T-helper 17 cell (primary cell): ENCODE measurements at places on chromosomes 4 and X.
A peak's percentile ranks its signal among the peaks of the same experiment; 100 is the strongest.

DNA sequence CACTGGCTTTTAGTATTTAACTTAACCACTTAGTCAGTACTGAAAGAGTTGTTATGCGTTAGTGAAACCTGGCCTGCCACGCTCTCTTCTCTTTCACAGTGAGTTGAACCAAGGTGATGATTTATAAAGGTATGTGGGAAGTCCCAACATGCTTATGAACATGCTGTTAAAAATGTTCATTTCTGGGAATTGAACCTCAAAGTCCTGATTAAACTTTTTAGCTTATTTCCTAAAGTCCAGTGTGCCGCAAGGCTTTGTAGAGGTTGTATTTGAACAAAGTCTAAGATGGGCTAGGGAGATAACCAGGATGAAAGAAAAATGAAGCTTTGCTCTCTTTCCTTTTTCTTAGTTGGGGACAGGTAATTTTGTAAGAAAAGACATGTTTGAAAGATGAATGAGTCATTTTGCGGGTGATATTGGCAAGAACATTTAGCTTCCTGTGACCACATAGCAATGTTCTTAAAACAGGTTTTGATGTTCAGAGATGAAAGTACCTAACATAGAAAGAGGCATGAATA is 270.3 kb downstream of the DTHD1 start:
- no peaks in the 10 kb centered on the region for H3K4me1 ChIP-seq
- no peak overlapping the region for H3K4me3 ChIP-seq
- no peak overlapping the region for H3K27ac ChIP-seq
- peaks cover 2% of the 10 kb centered on the region for H3K27me3 ChIP-seq
- H3K36me3 ChIP-seq = no peaks in the 10 kb centered on the region
- DNase-seq = no peak

- no peaks in the 10 kb centered on the region for H3K27me3 ChIP-seq
- H3K4me1 ChIP-seq = peaks cover 6% of the 10 kb centered on the region
- DNase-seq = no peak
- H3K4me3 ChIP-seq = no peak overlapping the region
- H3K27ac ChIP-seq = no peak overlapping the region
- H3K36me3 ChIP-seq = no peaks in the 10 kb centered on the region
These were observed 181.0 kb downstream of the MAML3 start for GRCh38 chr4:139973015-139973414.

DNA sequence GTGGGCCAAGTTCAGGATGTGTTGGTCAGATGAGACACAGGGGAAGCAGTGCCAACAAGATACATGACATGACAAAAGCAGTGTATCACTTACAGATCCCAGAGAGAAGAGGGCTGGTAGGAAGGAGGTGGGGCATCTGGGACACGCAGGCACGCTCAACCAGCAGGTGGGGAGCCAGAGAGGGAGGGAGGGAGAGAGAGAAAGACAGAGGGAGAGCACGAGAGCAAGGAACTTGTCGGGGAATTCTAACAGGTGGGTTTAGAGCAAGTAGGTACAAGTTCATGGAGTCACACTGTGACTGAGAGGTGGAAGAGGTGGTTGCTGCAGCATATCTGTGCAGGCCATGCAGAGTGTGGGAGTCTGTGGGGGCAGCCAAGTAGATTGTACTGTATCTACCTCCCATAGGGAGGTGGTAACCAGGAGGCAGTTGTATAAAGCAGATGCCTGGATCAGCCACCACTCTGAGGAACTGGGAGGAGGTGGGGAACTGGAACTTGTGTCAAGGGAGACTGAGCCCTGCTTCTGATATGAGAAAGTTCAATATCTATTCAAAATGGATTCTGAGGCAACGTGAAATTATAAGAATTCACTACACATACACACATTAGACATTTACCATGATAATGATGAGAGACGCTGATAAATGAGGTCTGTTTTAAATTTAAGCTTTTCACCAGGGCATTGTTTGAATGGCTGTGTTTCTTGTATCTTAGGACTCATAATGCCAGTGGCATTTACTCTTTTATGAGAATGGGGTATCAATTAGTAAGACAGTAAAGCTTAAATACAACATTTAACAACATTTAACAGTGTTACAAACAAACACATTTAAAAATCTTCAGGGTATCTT is 43.7 kb downstream of the BBS12 start:
- no peak overlapping the region for H3K27ac ChIP-seq
- no peak for DNase-seq
- no peaks in the 10 kb centered on the region for H3K36me3 ChIP-seq

GRCh38 chr4:89307178-89307445 is 488 bp downstream of the GPRIN3 start:
- H3K36me3 ChIP-seq = peaks cover 23% of the 10 kb centered on the region
- no peak for DNase-seq
- H3K27me3 ChIP-seq = no peaks in the 10 kb centered on the region
- H3K4me3 ChIP-seq = peak overlapping the region; percentile 97
- peaks cover 49% of the 10 kb centered on the region for H3K4me1 ChIP-seq

GRCh38 chrX:134542485-134542884 is 82.5 kb downstream of the HPRT1 start:
- no peak overlapping the region for H3K4me3 ChIP-seq
- H3K27me3 ChIP-seq = peaks cover 4% of the 10 kb centered on the region
- H3K27ac ChIP-seq = no peak overlapping the region
- H3K4me1 ChIP-seq = no peaks in the 10 kb centered on the region

DNA sequence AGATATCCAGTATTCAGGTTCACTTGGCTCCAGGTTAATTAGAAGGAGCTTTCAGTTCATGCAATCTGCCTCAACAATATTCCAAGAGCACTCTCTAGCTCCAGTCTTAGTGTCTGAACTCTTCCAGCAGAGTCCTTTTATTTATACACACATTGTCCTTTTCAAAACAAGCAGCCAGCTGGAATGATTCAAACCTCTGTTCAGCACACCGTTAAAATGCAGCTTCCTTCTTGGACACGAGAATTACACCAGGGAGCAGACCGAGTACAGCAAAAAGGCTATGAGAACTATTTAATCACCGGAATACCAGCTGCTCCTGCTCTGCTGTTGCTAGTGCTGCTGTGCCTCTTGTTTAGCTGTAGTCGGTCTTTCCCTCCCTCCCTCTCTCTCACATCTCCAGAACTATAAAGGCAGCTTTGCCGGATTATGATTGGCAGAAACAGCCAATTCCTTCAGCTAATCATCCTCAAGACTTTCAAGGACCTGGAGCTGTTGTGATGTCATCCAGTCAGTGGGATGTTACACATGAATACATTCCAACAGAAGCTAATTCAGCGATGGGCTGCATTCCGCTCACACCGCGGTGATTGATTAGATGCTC is at the start of gene NDST4:
Gene NDST4, minus strand, starts transcription at position 115 of the 601 bp plus-strand sequence. CDS start 36,584 bp downstream, outside the sequence.
- H3K4me1 ChIP-seq = no peaks in the 10 kb centered on the region
- no peak within 1 kb of the TSS for H3K4me3 ChIP-seq
- H3K27ac ChIP-seq = no peak within 1 kb of the TSS
- no peaks in the 10 kb centered on the region for H3K36me3 ChIP-seq
- peaks cover 9% of the 10 kb centered on the region for H3K27me3 ChIP-seq

- H3K4me3 ChIP-seq = no peak overlapping the region
- H3K27ac ChIP-seq = no peak overlapping the region
- H3K36me3 ChIP-seq = no peaks in the 10 kb centered on the region
- no peaks in the 10 kb centered on the region for H3K27me3 ChIP-seq
- H3K4me1 ChIP-seq = no peaks in the 10 kb centered on the region
These were observed 121.8 kb upstream of the PJA1 start for GRCh38 chrX:69287095-69287494.

- H3K27ac ChIP-seq = peak overlapping the region; percentile 8
- H3K36me3 ChIP-seq = no peaks in the 10 kb centered on the region
- H3K27me3 ChIP-seq = peaks cover 41% of the 10 kb centered on the region
- DNase-seq = no peak
- H3K4me1 ChIP-seq = no peaks in the 10 kb centered on the region
- no peak overlapping the region for H3K4me3 ChIP-seq
These were observed 1.4 kb upstream of the C4orf50 start for GRCh38 chr4:6019316-6020263.

GRCh38 chr4:29852537-29852936 is 867.6 kb upstream of the PCDH7 start:
- no peaks in the 10 kb centered on the region for H3K4me1 ChIP-seq
- DNase-seq = no peak
- H3K27me3 ChIP-seq = no peaks in the 10 kb centered on the region
- no peaks in the 10 kb centered on the region for H3K36me3 ChIP-seq
- H3K4me3 ChIP-seq = no peak overlapping the region

GRCh38 chrX:114267142-114267541 is 316.7 kb upstream of the HTR2C start:
- no peak overlapping the region for H3K27ac ChIP-seq
- no peaks in the 10 kb centered on the region for H3K27me3 ChIP-seq
- no peaks in the 10 kb centered on the region for H3K36me3 ChIP-seq
- H3K4me3 ChIP-seq = no peak overlapping the region
- H3K4me1 ChIP-seq = no peaks in the 10 kb centered on the region

DNA sequence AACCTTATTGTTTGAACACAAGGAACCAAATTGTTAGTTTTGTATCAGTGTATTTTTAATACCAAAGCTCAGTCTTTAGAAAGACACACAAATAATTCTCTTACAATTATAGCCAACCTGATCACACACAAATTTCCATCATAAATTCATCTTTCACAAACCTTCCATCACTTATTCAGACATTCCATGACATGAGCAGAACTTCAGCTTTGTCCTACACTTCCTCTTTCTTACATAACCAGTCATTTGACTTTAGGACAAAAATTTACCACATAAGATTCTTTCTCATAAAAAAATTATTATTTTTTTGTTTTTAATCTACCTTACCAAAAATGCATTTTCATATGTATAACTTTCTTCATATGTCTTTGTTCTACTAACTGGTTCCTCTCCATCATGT is 312.2 kb downstream of the GALNTL6 start:
- no peak for DNase-seq
- H3K4me3 ChIP-seq = no peak overlapping the region
- no peaks in the 10 kb centered on the region for H3K27me3 ChIP-seq
- no peak overlapping the region for H3K27ac ChIP-seq
